ENCODE measurements at places on chromosomes 2 and 18.

GRCh38 chr18:47809420-47809819 lies 121.0 kb downstream of the SMAD2 start:
- DNase-seq: no peak

GRCh38 chr2:197805715-197806633 lies 1.6 kb downstream of the PLCL1 start:
- DNase-seq: no peak

- no peak for DNase-seq
These were observed 3.7 kb upstream of the OTX1 start for GRCh38 chr2:63046961-63047320.

DNA sequence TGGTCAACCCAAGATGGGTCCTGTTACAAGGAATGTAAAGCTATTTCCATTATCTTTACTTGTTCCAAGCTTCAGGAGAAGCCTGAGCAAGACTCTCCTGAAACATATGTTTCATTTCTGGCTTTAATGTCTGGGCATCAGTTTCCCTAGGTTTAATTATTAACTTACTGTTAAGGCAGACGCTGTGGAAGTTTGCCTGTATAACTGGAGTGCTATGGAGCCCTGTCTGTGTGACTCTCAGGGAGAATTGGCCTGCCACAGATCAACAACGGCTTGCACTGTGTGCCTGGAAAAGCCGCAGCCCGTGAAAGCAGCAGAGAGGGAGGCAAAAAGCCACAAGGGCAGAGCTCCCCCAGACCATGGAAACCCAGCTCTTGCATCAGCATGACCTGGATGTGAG lies 22.1 kb upstream of the LONRF2 start:
- DNase-seq: no peak

DNA sequence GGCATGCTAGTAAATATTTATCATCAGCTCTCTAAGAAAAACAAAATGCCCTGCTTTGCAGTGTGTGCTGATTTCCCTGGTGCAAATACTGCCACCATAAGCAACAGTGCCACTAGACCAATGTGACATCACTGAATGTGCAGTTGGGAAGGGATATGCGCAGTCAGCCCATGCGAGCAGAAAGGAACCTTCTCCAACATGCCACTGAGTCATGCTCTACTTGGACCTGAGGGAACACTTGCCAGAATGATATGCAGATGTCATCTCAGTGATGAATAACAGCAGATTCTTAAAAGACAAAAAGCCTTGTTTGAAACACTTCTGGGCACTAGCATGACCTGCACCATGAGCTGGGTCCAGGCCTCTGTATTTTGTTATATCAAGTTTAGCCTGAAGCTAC lies 55.3 kb upstream of the REL start:
- no peak for DNase-seq

GRCh38 chr2:229297247-229297646 lies 26.2 kb upstream of the PID1 start:
- peak; percentile 26 for DNase-seq

- DNase-seq: no peak
These were observed 83.7 kb upstream of the CTDP1 start for GRCh38 chr18:79595876-79596374.

GRCh38 chr2:224011837-224012236 lies 27.2 kb downstream of the SERPINE2 start:
- DNase-seq: no peak

GRCh38 chr18:46334868-46335281 lies 230.7 kb downstream of the HAUS1 start:
- DNase-seq: no peak

- DNase-seq: no peak
These were observed 398.4 kb downstream of the NUP35 start for GRCh38 chr2:183522489-183523266.

DNA sequence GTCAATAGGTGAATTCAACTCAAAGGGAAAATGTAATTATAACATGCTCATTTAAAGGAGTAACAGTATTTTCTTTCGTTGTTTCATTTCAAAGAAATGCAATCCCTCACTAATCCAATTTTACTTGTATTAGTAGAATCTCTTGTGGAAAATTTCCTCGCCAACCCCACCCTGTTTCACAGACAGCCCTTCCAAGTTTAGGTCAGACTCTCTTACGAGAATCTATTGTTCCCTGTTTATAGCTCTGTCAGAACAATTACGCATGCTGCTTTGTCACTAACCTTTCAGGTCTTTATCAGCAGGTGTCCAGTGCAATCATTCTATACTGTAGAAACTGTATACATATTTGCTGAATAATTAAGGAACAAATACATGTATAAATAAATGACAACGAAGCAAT lies 657.8 kb upstream of the LINC00305 start:
- DNase-seq: no peak

- DNase-seq: no peak
These were observed 69.5 kb upstream of the ZSWIM2 start for GRCh38 chr2:186918495-186918894.

DNA sequence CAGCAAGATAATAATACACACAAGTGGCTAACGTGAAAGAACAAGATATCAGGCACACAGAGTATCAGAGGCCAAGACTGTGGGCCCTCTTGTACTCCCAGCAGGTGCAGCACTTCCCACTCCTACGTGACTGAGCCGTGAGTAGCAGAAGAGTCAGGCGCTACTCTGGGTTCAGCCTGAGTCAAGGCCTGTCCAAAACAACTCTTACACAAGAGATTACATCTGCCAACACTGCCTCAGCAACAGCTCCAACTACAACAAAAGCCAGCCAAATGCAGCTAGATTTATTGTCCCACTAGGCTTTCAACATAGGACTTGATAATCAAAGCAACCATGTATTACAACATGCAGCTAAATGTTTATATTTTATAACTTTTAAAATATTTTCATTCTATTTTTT lies 56.2 kb downstream of the ITSN2 start:
- DNase-seq: peak; percentile 2

GRCh38 chr2:240247241-240247867 lies 106.9 kb upstream of the OTOS start:
- no peak for DNase-seq

- no peak for DNase-seq
These were observed 416.5 kb downstream of the SLC4A3 start for GRCh38 chr2:220043990-220044335.

- peak; percentile 43 for DNase-seq
These were observed 265.2 kb downstream of the CCDC85A start for GRCh38 chr2:56449002-56449431.

DNA sequence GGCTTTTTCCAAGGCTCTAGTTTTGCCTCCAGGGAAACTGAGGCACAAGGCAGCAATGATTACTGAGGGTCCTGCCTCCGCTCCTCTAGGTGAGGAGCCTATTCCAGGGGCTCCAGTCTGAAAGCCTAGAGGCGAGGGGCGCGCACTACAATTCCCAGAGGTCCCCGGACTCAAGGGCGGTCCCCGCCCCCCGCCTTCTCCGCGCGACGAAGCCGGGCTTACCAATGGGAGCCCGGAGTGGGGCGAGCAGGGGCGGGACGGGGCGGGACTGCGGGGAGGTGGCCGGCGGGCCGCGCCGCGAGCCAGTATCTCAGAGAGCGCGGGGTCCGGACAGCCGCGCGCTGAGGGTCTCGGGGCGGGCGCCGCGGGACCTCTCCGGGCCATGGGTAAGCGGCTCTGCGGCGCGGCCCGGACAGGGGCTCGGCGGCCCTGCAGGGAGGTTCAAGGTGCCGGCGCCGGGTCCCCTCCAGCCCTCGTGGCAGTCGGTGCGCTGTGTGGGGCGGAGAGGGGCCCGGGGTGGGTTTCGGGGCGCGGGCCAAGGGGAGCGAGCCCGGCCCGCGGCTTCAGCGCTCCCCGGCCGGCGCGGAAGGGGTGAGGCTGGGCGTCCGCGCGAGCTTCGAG lies at the start of gene ARID5A:
TSS of gene ARID5A (plus strand) at position 308 of the 621 bp plus-strand sequence. CDS start at position 383, 75 bp downstream.
- peak; percentile 88 for DNase-seq

DNA sequence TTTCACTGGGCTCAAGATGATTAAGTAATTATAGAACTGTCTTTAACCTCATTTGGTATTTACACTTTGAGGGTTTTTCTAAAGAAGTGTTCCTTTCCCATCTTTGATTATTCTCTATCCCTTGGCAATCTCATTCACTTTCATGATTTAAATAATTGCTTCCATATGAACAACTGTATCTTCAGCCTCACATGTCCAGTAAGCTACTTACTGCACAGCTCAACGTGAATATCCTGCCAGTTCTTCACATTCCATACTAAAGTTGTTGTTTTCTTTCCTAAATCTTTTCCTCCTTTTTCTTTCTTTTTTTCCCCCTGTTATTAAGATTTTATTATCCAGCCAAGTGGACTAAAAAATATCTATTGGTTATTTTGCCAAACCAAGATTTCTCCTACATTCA lies 37.7 kb downstream of the ZC3H15 start:
- no peak for DNase-seq

- peak; percentile 47 for DNase-seq
These were observed 13.3 kb upstream of the SP3 start for GRCh38 chr2:173978447-173978846.

GRCh38 chr2:129483366-129483765 lies 496.1 kb upstream of the RAB6C start:
- DNase-seq: no peak

DNA sequence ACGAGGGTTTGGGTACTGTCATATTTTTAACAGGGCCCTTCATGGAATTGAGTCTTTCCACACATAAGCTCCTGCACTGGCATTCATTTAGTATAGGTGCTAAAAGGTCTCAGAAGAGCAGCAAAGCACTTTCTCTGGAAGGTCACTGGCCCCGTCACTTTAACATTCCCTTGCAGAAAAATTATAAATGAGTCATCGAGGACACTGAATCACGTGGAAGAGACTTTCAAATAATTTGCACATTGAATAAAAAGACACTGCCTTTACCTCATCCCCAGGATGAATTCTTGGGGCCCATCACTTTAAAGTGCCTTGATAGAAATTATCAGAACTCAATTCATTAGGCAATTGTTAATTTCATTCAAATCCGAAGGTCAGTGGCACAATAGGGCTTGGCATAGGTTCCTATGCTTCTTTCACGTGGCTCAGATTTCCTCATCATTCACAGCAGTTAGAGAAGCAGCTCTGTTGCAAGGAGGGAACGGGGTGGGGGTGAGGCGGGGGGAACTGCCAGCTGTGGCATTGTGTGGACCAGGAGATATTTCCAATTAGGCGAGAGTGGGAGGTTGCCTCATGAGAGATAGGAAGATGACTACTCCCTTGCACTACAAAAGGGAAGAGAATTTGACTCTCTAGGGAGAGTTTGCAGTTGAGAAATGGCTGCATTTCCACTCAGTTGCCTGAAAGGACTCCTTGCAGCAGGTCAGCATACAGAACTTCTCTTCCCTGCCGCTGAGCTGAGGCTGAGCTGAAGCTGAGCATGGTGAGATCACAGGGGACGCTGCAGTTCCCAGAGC lies 86.3 kb upstream of the NPAS2 start:
- peak; percentile 45 for DNase-seq

- DNase-seq: no peak
These were observed 42.8 kb upstream of the INHBB start for GRCh38 chr2:120303177-120303576.

DNA sequence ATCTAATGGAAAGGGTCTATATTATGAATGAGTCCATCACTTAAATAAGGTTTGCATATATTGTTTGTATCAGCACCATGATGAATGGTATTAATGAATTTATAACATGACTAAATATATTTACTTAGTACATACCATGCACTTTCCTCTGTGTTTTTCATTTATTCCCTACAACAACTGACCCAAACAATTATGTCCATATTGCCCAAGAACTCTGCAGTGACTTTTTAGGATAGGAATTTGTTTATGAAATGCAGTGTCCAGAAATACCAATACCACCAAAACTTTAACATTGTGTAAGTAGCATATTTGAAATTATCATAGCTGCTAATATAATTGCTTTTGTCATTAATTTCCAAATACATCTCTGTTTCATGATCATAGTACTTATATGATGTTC lies 119.7 kb downstream of the WDR7 start:
- no peak for DNase-seq

GRCh38 chr2:20148923-20149702 lies 75.8 kb downstream of the SDC1 start:
- peak; percentile 96 for DNase-seq

DNA sequence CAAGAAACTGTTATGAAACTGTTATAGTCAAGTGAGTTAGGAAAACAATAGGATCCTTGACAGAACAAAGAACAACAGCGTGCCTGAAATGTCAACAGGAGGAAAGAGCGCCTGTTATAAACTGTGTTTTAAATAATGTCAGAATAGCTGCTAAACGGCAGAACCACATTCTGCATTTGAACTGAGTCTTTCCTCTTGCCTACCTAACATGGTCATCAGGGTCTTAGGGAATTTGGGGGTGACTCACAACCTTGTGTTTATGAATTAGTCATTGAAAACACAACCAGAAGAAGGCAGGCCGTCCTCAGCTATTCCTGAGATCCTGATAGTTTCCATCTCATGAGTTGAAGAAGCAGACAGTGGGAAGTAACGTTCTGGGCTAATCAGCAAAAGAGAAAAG lies 222.0 kb upstream of the FN1 start:
- DNase-seq: peak; percentile 93

DNA sequence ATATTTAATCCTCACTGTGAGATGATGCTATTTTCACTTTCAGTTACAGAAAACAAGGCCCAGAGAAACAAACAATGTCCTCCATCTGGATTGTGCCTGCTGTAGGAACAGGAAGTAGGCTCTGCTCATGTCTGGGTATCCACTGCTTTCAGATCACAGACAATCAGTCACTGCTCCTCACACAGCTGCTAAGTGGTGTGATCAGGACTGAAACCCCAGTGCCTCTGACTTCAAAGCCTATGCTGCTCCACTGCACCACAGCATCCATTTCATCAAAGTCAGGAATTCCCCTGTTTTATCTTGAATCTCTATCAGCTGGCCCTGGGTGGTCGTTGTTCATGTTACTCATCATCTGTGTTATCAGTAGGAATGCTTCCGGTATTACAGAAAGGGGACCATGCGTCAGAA lies 303.8 kb upstream of the TRIB2 start:
- DNase-seq: peak; percentile 69

GRCh38 chr18:9612215-9612830 lies 2.0 kb downstream of the PPP4R1 start:
- peak; percentile 59 for DNase-seq

DNA sequence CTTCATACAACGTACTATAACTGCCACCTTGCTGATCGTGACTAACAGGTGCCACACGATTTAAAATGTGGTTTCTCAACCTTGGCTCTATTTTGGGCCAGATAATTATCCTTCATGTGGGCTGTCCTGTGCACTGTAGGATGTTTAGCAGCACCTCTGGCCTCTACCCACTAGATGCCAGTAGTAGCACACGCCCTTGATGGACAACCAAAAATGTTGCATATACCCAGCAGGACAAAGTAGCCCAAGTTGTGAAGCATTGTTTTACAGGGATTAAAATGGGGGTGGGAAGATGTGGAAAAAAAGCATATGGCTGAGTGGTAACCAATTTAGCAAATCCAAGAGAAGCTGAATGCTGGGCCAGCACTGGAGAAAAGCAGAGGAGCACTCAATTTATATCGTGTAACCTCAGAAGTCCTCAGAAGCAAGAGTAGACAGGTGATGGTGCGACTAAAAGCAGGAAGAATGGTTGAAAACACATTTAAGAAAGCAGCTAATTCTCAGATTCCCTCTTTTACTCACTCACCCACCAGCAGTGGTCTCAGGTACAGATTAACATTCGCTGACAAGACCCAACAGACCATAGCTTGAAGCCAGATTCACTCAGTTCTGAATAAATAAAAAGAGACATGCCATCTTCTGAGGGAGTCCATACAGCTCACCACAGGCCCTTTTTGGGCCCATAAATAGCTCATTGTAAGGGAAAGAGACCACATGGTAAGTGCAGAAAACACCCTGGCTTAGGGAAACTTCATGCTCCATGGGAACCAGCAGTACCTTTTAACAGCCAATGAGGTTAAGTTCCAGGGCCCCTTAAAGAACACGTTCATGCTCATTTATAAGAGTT lies 50.6 kb downstream of the RAPH1 start:
- DNase-seq: peak; percentile 50

- peak; percentile 66 for DNase-seq
These were observed 580 bp downstream of the NEDD4L start for GRCh38 chr18:58044370-58045241.

Measured in M059J (cell line).